ENCODE measurements at places on chromosomes 6 and 20.

- DNase-seq, result no peak
Measured at GRCh38 chr20:2364044-2364443, 16.7 kb upstream of the TGM6 start.

DNA sequence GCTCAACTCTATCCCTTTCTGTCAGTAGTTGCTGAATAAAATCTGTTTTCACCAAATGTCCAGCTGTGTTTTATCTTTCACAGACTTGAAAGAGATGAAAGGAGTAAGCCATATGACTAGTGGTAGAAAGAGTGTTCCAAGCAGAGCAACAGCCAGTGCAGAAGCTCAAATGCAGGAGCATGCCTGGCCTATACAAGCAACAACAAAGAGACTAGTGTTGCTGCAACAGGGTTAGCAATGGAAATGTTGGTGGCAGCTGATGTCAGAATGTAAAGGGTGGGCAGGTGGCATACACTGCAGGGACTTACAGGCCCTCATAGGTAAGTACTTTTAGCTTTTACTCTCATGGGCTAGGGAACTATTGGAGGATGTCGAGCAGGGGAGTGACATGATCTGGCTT, 5.2 kb upstream of the HINT3 start:
- DNase-seq, result no peak

GRCh38 chr6:135985471-135985870, 134.0 kb downstream of the PDE7B start:
- DNase-seq, result no peak

DNA sequence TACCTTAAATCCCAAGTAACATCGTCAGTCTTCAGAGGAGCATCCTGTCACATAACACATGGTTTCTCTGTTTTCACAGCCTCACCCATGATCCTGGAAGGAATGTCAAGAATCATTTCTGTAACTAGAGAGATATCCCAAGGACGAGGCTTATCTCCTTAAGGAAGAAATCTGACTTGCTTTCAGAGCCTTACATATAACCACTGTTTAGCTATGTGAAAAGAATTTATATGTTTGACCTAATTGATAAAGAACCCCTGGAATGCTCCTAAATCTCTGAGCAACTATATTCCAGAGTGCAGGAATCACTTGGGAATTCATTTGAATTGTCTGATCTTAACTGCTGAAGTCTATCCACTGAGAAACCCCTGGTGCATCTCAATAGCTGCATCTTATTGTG, 243.1 kb downstream of the ALDH8A1 start:
- DNase-seq, result no peak

GRCh38 chr6:27806981-27807440, 105.2 kb downstream of the OR2B2 start:
- no peak for DNase-seq

- DNase-seq, result no peak
Measured at GRCh38 chr6:9403736-9404135, 968.4 kb upstream of the SLC35B3 start.

DNA sequence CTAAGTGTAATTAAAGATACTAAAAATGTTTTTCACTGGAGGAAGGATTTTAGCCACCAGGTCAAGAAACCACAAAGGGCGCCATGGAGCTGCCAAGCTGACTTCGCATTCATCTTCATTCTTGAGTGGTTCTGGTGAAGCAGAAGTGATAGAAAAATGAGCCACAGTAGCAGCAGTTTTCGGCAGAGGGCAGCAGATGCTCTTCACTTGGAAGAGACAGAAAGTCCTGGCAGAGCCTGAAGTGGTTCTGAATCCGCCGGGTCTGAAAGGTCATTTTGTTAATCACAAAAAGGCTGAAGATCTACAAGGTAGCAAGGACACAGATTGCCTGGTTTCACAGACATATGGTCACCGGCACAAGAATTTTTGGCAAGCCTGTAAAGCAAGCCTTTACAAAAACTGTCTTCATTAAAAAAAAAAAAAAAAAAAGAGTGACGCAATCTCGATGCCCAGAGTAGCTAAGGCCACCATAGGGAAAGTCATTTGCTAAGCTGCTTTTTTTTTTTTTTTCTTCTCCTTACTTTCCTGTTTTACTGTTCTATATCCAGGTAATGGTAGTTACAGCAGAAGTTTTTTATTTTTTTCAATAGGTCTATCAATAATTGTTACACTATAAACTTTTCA, 345.1 kb upstream of the AGPAT4 start:
- DNase-seq, result peak; percentile 89

DNA sequence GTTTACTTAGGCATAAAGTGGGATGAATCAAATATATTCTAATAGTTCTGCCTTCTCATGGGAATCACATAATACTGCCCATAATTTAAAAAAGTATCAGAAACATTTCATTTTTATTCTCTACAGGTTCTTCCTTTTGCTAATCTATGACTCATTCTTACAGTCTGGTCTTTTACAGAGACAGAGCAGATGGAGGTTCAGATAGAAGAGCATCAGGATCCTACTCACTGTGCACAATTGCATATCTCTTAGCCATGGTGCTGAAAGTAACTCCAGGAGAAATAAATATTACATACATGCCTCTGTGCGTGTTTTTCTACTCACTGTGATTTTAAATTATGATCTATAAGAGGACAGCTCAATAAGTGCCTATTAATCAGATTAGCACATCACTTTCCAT, 16.3 kb upstream of the OR2B6 start:
- DNase-seq, result peak; percentile 4

DNA sequence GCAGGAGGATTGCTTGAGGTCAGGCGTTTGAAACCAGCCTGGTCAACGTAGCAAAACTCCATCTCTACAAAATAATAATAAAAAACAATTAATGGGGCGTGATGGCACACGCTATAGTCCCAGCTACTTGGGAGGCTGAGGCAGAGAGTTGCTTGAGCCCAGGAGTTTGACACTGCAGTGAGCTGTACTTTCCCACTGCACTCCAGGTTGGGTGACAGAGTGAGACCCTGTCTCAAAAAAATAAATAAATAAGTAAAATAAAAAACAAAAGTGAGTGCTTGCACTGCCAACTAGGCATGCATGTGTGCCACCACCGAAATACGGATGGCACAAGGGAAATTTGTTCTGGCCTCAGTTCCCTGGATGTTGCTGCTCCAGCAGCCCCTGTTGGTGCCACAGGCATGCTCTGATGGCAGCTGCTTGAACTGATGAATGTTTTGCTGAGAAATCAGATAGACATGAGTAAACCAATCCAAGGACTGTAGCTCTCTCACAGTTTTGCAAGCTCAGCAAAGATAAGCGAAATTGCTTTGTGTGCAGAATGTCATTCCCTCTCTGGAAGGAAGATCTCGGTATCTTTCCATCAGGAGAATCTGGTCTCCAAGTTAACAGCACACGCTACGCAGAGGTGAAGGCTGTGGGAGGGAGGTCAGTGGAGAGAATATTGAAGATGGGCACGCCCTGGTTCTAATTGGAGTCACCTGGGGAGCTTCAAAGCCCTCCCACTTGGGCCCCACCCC, 188.0 kb upstream of the SLC24A3 start:
- DNase-seq, result no peak

DNA sequence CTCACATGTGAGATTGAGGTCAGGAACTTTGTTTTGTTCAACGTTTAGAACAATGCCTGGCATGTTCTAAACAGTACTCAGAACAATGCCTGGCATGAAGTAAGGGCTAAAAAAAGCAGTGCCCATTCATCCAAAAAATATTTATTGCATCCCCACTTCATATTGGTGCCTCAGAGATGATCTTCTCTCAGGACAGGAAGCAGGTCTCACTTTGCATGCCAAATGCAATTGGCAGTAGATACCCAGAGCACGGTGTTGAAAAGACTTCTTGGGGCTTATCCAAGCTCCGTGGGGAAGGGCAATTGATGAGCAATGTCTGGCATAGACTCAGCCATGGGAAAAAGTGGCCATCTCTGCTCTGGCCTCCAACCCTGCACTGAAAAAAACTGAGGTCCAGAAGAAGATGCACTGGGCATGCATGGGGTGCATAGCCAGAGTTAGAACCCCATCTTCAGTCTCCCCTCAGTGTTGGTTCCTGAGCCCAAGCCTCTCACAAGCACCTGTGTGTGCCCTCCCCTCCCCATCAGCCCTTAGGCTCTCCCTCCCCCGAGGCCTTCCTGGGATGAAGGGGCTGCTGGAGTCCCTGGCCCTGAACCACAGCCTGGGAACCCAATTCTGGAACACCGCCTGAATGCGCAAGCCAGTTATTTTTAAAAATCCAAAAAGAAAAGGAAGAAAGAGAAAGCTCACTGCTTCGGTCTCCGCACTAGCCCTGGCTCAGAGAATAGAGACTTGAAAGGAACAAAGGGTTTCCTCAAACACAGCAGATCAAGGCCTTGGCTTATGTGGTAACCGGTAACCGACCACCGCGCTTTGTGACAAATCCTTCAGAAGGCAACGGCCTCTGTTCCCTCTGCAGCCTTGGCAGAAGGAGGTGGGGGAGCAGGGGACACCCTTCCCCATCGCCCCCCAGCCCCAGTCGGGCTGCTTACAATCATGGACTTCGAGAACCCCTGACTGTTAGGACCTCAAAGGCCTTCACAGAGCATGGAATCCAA, 78.5 kb upstream of the SIRPA start:
- peak; percentile 93 for DNase-seq
